HuH-7 (cell line): ENCODE measurements at places on chromosomes 1 and 21.

GRCh38 chr1:212073490-212073889 lies 37.9 kb downstream of the DTL start:
- no peak for DNase-seq

GRCh38 chr1:168742994-168743650 lies 14.1 kb upstream of the DPT start:
- DNase-seq, result no peak

DNA sequence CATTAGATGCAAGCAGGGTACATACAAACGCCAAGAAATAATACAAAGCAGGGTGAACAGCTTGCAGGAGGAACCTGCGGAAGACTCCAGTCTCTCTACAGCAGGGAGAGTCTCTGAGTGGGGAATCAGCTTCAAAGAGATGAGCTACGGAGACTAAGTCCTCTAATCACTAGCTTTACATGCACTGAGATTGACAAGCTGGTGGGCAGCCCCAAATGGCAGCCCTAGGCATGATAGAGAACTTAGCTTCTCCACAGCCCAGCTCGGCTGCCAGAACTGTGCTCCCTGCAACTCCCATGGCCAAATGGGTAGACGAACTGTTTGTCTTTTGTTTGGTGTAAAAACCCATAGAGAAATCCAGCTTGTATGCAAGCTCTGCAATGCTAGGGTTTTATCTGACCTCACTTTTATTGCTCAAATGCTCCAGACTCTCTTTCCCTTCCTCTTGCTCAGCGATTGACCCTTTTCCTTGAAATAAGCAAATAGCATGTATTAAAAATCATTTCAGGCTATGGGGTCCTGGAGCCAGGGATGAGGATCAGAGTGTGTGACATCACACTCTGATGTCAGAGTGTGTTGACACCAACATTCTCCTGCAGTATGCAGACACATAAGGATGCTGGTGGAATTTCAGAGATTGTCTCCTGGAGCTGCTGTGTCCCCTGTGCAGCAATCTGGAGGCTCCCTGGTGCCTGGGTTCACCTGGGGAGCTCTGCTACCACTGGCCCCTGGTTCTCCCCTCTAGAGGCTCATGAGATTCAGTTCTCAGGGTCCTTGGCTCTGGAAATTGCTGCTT lies 238.5 kb downstream of the TTLL7 start:
- DNase-seq, result no peak

- DNase-seq, result no peak
Observed at GRCh38 chr1:1761504-1762376, 16.5 kb downstream of the NADK start.

GRCh38 chr1:113940365-113941244 lies 11.5 kb downstream of the HIPK1 start:
- no peak for DNase-seq

- DNase-seq, result peak; percentile 44
Observed at GRCh38 chr1:150876119-150876454, 312 bp downstream of the ARNT start.

GRCh38 chr1:171841931-171842761 lies 848 bp downstream of the DNM3 start:
- DNase-seq, result peak; percentile 34

DNA sequence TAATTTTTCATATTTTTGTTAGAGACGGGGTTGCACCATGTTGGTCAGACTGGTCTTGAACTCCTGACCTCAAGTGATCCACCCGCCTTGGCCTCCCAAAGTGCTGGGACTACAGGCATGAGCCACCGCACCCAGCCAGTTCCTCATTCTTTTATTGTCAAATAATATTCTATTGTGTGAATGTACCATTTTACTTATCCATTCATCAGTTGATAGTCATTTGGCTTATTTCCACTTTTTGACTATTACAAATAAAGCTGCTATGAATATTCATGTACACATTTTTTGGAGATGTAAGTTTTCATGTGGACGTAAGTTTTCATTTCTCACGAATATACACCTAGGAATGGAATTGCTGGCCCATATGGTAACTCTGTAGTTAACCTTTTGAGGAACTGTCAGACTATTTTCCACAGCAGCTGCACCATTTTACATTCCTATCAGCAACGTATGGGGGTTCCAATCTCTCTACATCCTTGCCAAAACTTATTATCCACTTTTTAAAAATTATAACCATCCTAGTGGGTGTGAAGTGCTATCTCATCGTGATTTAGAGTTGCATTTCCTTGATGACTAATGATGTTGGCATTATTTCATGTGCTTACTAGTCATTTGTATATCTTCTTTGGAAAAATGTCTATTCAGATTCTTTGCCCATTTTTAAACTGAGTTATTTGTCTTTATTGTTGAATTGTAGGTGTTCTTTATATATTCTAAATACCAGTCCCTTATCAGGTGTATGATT lies 12.7 kb downstream of the PACC1 start:
- DNase-seq, result no peak

- DNase-seq, result peak; percentile 79
Observed at GRCh38 chr1:84996846-84997666, at the start of gene MCOLN2. TSS of gene MCOLN2 (minus strand) at chr1:84997113. CDS start at chr1:84996872, 241 bp downstream.

- DNase-seq, result no peak
Observed at GRCh38 chr1:162672622-162673260, 40.5 kb downstream of the DDR2 start.

DNA sequence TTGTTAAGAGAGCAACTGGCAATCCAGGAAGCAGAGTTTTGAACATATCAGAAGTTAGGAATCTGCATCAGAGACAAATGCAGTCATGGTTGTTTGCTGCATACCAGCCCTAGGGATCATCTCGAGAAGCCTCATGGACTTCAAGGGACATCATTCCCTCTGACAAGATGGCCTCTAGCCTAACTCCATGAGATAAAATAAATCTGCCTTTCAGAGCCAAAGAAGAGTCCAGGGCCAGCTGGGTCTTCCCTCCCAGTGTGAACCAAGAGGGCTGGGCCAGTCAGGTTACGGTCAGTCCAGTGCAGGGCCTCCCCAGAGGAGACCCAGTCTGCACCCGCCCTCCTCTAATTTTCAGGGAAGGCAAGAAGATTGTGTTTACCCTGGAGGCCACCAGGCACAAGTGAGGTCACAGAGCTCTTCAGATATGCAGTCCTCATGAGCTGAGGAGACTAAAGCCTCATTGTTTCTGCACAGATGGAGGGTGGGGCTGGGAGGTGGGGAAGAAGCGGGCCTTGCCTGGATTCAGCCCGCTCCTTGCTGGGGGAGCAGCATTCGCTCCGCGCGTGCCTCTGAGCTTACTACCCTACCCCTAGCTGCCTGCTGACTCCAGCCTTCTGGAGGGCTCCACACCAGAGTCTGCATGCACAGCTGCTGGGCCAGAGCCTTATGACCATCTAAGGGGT lies 52.8 kb downstream of the CAPN2 start:
- peak; percentile 80 for DNase-seq

DNA sequence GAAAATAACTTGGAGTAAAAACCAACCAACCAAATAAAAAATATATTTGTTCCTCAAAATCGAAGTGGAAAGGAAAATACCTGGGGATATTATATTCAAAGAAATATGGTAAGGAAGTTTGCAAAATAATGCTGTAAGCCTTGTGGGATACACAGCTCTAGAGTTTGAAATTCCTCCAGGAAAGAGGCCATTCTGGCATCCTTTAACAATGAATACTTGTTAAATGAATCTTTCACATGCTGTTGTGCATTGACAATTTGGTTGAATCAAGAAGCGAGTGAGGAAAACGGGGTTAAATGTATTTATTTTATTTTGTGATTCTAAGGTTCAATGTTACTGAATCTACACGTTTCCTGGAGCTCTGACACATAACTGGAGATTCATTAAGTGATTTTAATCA lies 30.5 kb upstream of the NTNG1 start:
- DNase-seq, result no peak

- DNase-seq, result no peak
Observed at GRCh38 chr1:15799004-15799867, 8.2 kb downstream of the UQCRHL start.

GRCh38 chr1:240169188-240169587 lies 77.5 kb downstream of the FMN2 start:
- no peak for DNase-seq

GRCh38 chr1:248611883-248612414 lies 14.4 kb upstream of the OR2T10 start:
- DNase-seq, result no peak

GRCh38 chr1:50422946-50423669 lies at the start of gene DMRTA2:
TSS of gene DMRTA2 (minus strand) at chr1:50423443. CDS start at chr1:50421536, 1,907 bp downstream.
- DNase-seq, result no peak

- peak; percentile 66 for DNase-seq
Observed at GRCh38 chr1:169427081-169427641, at the start of gene CCDC181. TSS of gene CCDC181 (minus strand) at chr1:169427474. CDS start at chr1:169424927, 2,547 bp downstream.

DNA sequence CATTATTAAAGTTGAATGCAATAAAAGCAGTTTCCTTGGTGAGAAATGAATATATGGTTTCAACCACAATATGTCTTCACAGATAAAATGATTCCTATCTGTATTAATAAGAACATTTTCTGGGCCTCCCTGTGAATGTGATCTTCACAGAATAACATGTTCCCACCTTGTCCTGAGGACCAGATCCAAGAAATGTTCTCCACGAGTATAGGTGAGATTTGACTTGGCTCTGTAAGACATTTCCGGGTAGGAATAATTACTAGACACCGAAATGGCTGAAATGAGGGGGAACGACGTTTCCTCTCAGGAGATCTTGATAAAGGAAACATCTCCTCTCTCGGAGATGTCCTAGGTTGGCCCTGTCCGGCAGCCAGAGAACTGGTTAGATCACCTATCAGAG lies 61.4 kb downstream of the CLIC6 start:
- DNase-seq, result no peak

- DNase-seq, result no peak
Observed at GRCh38 chr1:46725736-46726108, 6.8 kb upstream of the EFCAB14 start.

GRCh38 chr21:33443194-33443593 lies 36.6 kb downstream of the TMEM50B start:
- DNase-seq, result no peak

GRCh38 chr1:14499312-14500040 lies 99.0 kb upstream of the KAZN start:
- no peak for DNase-seq

- DNase-seq, result no peak
Observed at GRCh38 chr1:96418969-96419368, 302.6 kb upstream of the PTBP2 start.

- DNase-seq, result no peak
Observed at GRCh38 chr1:47452426-47452825, 14.6 kb downstream of the FOXD2 start.

DNA sequence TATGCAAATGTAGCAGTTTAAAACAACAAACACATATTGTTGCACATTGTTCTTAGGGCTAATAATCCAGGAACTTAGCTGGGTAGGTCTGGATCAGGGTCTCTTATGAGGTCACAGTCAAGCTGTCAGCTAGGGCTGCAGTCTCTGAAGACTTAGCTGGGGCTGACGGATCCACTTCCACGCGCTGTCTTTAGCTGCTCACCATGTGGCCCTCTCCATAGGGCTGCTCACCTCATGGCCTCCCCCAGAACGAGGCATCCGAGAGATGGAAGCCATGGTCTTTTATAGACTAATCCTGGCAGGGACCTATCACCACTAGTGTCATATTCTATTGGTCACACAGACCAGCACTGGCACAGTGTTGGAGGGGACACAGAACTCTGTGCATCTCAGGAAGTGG lies 8.7 kb upstream of the OXCT2 start:
- DNase-seq, result no peak

DNA sequence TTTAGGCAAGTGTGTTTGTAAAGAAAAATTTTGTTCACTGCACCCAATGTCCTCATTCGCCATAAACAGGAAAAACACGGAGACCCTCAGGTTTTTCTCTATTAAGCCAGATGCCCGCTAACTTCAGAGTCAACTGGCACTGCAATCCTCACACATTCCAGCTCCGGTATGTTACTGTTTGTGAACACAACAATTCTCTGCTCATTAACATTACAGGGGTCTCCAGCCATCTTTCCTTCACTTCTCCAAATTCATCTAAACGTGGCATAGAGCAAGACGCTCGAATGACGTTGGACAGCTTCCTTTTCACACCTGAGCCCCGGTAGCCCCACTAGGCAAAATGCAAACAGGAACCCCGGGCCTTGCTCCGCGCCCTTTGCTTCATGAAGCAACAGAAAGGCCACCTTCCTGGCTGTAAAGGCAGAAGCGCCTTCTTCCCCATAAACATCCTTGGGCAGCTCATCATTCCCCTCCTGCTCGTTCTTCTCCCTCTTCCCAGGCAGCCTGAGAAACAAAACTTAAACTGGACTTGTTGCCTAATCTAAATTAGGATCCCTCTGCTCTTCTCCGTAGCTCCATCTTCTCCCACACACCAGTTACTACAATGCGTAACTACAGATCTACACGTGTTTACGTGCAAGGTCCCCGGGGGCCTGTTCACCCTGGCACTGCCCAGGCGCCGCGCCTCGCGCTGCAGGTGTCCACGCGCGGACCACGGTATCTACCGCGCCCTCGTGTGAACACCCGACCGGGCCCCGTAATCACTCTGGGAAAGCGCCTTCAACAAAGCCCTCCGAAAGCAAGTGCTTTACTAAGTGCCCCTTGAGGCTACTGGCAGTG lies 1.2 kb downstream of the LBR start:
- DNase-seq, result no peak

DNA sequence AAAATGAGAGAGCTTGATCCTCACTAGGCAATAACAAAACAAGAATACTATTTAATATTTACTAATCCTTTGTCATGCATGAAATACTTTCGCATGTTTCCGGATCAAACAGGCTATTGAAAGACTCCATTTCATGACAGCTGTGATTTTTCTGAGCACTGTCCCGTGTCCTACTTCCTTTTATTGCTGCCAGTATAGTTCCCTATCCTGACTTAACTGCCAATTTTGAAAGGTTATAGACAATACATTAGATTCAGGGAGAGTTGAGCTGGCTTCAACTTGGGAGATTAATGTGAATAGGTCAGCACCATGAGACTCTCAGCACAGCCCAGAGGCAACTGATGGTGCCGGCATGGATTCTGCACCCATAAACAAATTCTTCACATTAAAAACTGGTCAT lies 225.8 kb downstream of the VAV3 start:
- no peak for DNase-seq

DNA sequence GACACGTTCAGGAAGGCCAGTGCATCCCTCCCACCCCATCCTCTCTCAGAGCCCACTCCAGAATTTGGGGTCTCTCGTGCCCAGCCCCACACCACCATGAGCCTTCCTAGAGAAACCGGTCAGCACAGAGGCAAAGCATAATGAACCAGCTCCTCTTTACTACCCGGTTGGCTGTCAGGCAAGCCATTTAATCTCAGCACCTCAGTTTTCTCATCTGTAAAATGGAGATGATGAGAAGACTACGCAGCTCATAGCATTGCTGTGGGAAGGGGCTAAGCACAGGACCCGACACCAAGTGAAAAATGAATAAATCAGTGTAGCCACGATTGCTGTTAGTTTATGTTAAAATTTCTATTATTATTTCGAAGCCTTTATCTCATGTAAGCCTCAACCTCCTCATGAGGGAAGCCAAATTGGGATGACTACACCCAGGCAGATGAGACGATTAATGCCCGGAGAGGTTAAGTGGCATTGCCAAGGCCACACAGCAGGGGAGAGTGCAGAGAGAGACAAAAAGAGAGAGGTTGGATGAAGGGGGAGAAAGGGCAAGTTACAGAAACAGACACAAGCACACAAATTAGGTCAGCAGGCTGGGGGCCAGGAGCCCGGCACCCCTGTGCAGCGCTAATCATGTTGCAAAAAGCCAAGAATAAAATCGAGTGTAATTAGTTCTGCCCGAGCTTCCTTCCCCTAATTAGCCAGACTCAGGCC lies 25.7 kb downstream of the SDC3 start:
- DNase-seq, result no peak
